ENCODE measurements at places on chromosomes 3 and 15.

- no peak for DNase-seq
These were observed 28.2 kb upstream of the GOLGA6C start for GRCh38 chr15:75230016-75230343.

- DNase-seq, result no peak
These were observed 51.5 kb upstream of the CHST2 start for GRCh38 chr3:143068059-143068458.

DNA sequence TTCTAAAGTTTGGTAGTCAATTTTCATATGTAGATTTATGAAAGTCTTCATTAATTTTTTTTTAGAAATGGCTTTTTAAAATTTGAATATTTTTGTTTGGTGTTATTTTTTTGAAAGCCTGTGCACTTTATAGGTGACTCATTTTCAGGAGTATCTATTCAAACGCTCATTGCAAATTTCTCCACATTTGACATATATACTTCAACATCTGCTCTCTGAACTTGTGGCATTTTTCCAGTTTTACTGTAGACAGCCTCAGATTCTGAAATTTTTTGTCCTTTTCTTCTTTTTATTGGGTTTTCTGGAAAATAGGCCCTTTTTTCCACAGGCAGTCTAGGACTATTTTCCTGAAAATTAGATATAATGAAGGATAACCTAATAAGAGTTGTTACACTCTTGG, 396.6 kb downstream of the RBMS3 start:
- no peak for DNase-seq

GRCh38 chr15:89087161-89087829, 961 bp upstream of the ABHD2 start:
- no peak for DNase-seq

- DNase-seq, result no peak
These were observed 63.1 kb upstream of the GOLGA6B start for GRCh38 chr15:72591361-72591760.

All from MM.1S (cell line).